ENCODE measurements at places on chromosomes 4 and X.

GRCh38 chr4:70721747-70722146 is at the start of gene RUFY3:
Gene RUFY3 (plus strand): TSS chr4:70721964. CDS start chr4:70722574, 610 bp downstream.
- DNase-seq: no peak

DNA sequence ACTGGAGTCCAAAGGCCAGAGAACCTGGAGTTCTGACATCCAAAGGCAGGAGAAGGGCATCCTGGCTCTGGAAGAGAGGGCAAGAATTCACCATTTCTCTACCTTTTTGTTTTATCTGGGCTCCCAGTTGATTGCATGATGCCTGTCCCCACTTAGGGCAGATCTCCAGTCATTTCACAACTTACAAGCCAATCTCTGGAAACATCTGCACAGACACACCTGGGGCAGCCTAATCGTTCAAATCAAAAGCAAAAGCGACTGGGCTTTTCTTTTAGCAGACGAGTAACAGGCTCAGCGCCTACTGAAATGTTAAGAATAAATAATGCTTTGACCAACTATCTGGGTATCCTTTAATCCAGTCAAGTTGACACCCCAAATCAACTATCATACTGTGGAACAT is 136.0 kb upstream of the NPY2R start:
- DNase-seq: no peak

GRCh38 chr4:37770016-37770415 is 56.5 kb upstream of the PGM2 start:
- no peak for DNase-seq

DNA sequence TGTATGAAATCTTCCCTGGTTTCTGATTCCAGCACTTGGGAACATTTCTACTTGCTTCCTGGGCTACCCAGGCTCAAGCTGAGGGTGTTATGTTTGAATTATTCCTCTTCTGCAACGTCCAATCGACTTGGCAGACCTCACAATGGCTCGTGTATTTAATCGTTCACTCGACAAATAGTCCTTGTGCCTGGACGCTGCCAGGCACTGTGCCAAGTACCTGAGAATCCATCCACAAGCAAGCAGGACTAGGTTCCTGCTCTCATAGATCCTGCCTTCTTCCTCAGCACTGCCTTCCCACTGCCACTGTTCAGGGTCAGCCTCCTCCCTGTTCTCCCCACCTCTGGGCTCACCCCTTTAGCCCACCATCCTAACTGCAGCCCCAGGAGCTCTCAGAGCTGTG is 113.3 kb downstream of the EFNB1 start:
- DNase-seq: no peak

GRCh38 chrX:24025741-24026403 is 1.1 kb downstream of the KLHL15 start:
- peak; percentile 17 for DNase-seq

DNA sequence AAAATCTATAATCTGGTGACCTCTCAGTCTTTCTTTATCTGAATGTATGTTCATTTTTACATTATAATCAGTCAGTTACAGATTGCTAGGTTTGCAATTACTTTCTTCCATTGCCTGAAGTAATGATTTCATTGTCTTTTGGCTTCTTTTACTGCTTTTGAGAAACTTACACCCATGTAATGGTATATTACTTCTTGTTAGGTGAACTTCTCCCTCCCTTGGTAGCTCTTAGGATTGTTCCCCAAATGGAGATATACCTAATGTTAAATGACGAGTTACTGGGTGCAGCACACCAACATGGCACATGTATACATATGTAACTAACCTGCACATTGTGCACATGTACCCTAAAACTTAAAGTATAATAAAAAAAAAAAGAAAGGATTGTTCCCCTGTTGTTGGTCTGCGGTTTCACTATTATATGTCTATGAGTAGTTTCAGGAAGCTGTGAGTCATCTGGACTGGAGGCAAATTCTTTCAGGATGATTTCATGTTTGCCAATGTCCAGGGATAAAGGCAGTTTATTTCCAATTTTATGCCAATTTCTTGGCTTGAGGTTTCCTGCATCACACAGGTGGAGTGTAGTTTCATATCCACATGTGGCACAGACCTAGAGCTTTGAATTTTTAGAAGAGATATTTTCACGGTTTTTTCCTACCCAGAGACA is 21.8 kb downstream of the SPANXC start:
- peak; percentile 92 for DNase-seq

GRCh38 chrX:19640693-19641374 is 125.5 kb upstream of the MAP3K15 start:
- no peak for DNase-seq

DNA sequence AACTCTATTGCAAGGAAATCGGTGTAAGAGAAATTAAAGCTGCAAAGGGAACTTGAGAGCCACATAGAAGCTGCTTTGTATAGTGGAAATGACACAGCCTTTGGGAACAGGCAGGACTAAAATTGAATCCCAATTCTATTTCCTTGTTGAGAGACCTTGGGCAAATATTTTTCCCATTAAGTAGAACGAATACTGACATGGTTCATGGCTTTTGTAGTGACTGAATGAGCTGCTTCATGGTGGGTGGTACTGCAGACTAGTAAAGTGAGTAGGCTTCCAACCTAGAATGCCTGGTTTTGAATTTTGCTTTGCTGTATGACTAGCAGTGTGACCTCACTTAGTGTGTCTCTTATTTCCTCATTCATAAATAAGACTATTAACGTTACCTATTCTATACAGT is 182.2 kb upstream of the KCNIP4 start:
- DNase-seq: no peak

DNA sequence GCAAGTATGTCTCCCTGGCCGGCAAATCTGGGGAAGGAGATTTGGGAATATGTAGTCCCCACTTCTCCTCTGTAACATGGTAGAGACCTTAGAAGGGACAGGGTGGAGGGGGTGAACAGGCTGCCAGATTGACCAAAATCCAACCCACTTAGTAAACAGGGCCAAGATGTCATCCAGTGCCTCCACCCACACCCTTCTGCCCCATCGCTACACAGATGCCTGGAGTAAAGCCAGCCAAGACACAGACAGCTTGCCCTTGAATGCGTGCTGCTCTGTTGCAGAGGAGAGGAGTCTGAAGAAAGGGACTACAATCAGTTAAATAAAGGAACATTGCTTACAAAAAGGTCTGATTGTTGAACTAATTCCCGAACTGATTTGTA is 160.1 kb upstream of the LDB2 start:
- DNase-seq: no peak

GRCh38 chr4:38382520-38382919 is 281.5 kb upstream of the KLF3 start:
- no peak for DNase-seq

- DNase-seq: peak; percentile 42
Measured at GRCh38 chr4:185470501-185471195, 885 bp downstream of the CCDC110 start.

- no peak for DNase-seq
Measured at GRCh38 chr4:96093563-96093962, 253.7 kb downstream of the PDHA2 start.

- peak; percentile 58 for DNase-seq
Measured at GRCh38 chr4:122914292-122914904, 8.0 kb downstream of the NUDT6 start.

- no peak for DNase-seq
Measured at GRCh38 chr4:92184566-92184965, 119.2 kb upstream of the GRID2 start.

DNA sequence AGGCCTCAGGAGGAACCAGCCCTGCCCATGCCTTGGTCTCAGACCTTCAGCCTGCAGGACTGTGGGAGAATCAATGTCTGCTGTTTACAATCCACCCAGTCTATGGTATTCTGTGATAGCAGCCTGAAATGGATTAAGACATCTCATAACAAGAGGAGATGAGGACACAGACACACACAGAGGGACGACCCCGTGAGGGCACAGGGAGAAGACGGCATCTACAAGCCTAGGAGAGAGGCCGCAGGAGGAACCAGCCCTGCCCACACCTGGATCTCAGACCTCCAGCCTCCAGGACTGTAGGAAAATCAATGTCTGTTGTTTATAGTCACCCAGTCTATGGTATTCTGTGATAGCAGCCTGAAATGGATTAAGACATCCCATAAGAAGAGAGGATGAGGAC is 3.3 kb downstream of the SLC25A6 start:
- no peak for DNase-seq

GRCh38 chr4:78880874-78881492 is 58.3 kb downstream of the PAQR3 start:
- DNase-seq: no peak

DNA sequence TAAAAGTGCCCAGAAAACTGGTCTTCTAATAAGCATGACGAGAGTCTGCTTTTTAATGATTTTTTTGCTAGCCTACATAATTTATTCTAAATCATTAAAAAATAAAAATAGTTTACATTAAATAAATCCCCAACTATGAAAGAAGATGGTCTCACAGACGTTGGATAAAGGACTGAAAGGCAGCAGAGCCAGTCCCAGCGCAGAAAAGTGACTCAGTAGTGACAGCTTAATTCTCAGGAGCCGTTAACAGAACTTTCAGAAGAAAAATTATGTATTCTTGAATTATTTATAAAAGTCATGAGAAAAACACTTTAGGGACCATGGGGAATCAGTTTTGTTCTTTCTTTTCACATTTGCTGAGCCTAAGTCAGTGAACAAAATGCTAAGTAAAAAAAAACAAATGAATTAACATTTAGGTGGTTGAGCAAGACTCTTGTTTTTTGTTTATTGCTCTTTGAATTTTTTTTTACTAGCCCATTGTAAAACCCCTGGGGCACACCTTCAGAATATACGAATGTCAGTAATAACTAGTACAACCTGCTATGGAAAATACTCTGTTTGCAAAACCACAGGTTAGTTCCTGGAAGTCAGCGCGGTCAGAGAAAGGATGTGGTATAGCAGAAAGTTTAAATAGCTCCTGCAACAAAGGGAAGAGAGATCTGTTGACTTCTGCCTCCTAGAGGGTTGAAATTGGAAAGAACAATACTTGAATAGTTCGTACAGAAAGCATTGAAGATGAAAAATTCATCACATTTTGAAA is 50.4 kb upstream of the CCDC160 start:
- peak; percentile 60 for DNase-seq

GRCh38 chrX:112536544-112536943 is 143.2 kb downstream of the LHFPL1 start:
- no peak for DNase-seq

- peak; percentile 86 for DNase-seq
Measured at GRCh38 chrX:46812445-46812844, 24.4 kb upstream of the RP2 start.

DNA sequence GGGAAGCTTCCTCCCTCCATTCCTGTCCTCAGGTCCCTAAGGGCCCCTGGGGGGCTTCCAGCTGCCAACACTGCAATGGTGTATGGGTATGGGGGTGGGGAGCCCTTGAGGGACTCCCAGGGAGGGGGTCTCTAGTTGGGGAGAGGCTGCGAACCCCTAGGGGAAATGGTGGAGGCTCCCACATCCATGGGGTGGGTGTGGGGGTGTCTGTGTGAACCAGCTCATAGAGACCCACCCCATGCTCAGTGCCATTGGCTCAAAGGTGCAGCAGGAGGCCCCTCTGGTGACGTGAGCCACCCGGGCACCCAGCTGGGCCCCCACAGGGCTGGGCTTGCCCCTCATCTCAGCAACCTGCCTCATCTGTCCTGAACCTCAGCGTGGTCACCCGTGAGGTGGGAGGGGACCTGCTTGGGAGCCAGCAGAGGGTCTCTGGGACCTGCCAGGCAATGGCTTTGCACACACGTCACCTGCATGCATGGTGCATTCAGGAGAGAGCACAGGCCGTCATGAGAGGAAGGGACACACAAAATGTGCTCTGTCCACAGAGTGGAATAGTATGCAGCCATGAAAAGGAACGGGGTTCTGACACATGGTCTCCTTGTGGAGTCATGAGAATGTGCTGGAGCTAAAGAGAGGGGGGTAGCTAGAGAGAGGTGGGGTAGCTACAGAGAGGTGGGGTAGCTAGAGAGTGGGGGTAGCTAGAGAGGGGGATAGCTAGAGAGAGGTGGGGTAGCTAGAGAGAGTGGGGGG is 22.7 kb upstream of the PLCXD1 start:
- DNase-seq: no peak

DNA sequence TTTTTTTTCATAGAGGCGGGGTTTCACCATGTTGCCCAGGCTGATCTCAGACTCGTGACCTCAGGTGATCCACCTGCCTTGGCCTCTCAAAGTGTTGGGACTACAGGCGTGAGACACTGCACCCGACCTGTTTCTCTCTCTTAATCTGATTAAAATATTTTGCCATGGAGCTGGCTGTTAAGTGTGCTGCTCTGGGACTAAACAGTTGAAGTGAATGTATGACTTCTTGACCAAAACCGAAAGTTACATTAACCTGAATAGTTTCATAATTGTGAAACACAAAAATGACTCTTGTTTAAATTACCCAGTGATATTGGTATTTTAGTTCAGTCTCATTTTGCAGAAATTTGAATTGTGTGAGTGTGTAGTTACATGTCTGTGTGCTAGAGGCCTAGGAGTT is 2548.6 kb downstream of the PCDH7 start:
- no peak for DNase-seq

DNA sequence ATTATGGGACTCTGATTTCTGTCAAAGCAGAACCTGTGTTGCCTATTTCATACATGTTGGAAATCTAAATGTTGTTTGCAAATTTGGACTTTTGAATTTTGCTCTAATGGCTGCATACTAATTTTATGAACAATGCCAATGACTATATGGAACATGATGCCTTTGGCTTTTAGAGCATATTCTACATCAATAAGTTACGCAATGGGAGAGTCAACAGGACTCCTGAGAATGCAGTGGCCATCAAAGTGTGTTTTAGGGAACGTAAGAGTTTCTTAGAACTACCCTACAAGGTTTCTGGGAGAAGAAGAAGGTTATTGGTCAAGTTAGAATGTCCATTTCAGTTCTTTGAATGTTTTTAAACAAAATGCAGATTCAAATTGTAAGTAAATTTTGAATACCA is 76.1 kb downstream of the SLIT2 start:
- DNase-seq: no peak

GRCh38 chrX:40755291-40756249 is 20.2 kb upstream of the MED14 start:
- DNase-seq: no peak

GRCh38 chrX:40310447-40310846 is 212.7 kb upstream of the BCOR start:
- no peak for DNase-seq

DNA sequence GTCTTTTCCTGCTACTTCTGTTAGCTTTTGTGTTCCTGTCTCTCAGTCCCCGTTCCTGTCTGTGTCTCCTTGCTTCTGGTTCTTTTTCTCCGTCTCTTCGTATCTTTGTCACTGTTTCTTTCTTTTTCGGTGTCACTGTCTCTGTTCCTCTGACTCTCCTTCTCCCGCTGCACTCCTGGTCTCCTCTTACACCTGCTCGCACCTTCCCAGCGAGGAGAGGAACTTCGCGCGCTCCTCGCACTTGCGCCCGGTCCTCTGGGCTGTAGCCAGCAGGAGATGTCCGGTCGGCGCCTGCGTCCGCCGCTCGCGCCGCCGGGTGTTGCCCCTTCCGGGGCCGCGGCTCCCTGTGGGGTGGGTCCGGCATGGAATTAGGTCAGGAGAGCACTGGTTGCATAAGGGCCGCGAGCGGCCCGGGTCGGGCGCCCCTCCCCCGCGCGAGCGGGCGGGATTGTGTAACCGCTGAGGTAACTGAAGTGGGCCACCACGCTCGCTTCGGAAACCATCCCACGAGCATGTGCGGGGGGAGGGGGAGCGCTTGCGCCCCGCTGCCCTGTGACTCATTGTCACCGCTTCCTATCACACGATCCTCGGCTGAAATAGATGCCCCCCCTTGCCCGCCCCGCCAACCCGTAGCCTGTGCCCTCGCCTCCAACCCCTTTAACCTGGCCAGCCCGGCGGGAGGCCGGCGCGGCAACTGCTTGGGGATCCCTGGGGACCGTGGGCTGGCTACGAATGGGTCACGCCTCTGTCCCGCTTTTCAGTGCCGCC is 1.6 kb downstream of the LONRF3 start:
- DNase-seq: peak; percentile 78

All from PC-3 (cell line).